ELR (cell line): ENCODE measurements at places on chromosomes 3 and 15.

- no peak for DNase-seq
Measured at GRCh38 chr15:84398763-84399701, 163.5 kb downstream of the GOLGA6L4 start.

DNA sequence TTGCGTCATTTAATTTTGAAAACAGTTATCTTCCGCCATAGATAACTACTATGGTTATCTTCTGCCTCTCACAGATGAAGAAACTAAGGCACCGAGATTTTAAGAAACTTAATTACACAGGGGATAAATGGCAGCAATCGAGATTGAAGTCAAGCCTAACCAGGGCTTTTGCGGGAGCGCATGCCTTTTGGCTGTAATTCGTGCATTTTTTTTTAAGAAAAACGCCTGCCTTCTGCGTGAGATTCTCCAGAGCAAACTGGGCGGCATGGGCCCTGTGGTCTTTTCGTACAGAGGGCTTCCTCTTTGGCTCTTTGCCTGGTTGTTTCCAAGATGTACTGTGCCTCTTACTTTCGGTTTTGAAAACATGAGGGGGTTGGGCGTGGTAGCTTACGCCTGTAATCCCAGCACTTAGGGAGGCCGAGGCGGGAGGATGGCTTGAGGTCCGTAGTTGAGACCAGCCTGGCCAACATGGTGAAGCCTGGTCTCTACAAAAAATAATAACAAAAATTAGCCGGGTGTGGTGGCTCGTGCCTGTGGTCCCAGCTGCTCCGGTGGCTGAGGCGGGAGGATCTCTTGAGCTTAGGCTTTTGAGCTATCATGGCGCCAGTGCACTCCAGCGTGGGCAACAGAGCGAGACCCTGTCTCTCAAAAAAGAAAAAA, 1.2 kb downstream of the B2M start:
- DNase-seq = peak; percentile 90

DNA sequence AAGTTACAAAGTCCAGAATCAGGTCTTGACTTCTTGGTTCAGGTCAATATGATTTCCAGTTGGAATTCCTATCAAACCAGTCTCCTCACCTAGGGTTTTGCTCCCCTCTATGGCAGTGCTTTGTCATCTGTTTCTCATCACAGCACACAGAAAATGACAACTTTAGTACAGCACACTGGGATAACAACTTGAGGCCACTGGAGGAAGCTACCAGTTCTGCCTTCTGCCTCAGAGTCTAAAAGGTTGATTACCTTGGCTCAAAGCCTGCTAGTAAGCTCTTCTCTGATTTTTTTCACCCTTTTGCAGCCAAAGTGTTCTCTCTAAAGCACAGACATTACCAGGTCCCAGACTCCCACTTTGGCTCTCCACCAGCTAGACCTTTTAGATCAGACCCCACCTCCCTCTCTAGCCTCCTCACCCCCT, 24.8 kb upstream of the TRIM59 start:
- peak; percentile 30 for DNase-seq

- DNase-seq = no peak
Measured at GRCh38 chr15:65963911-65964482, 94.7 kb downstream of the RAB11A start.

GRCh38 chr15:83194528-83194927, 13.1 kb downstream of the HDGFL3 start:
- DNase-seq = no peak

DNA sequence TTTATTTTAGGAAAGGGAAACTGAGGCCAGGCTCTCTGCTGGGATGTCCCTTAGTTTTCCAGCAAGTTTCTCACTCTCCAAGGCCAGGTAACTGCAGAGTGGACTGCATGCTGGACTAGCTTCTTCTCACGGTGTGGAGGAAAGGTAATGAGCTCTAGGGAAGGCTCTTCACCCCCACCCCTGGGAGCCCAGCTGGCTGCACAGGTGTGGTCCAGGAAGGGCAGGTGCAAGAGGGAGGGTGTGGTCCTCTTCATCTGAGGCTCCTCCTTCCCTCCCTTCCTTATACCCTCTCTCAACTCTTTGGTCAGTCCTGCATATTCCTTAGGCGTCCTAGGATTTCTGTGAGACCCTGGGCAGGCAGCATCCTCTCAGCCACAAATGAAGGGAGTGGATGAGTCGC, 33.9 kb downstream of the RNU5B-1 start:
- DNase-seq = no peak

- peak; percentile 67 for DNase-seq
Measured at GRCh38 chr3:52245322-52246263, at the start of gene PPM1M. PPM1M (plus strand) TSS chr3:52245759; CDS start chr3:52245825, 66 bp downstream.

DNA sequence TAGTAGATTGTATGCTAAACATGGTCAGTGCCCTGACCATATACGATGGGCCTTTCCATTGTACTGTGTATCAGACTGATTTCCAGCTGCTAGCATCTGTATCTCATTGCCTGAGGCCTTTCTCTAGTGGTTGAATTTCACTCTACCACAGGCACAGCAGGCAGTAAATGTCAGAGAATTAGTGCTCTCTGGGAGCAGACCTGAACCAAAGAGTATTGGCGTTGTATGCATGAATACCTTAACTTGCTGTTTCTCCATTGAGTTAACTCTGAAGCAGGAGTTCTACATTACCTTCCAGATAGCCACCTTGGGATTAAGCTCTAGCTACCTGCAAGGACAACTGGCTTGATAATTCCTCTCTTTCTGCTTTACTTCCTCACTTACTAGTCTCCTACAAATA, 439.2 kb upstream of the EPHA3 start:
- no peak for DNase-seq

DNA sequence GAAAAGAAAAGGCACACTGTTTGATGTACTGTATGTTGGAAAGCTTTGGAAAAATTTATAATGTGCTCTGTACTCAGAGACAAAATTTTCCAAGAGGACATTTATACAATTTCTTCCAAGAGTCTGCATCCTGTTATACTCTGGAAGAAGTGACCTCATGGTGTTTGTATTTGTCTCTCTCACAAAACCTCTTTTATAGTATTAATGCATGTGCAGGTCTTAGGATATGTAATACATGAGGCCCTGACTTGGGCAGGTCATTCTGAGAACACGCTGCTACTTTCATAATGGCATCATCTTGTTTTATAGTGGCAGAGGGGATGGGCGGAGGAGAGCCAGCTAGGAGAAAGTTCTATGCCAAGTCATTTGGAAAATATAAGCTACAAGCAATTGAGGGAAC, 72.0 kb upstream of the P3H2 start:
- peak; percentile 38 for DNase-seq

- no peak for DNase-seq
Measured at GRCh38 chr3:26438981-26439884, 183.3 kb upstream of the LRRC3B start.

- DNase-seq = no peak
Measured at GRCh38 chr3:14980689-14981088, 33.3 kb downstream of the NR2C2 start.

DNA sequence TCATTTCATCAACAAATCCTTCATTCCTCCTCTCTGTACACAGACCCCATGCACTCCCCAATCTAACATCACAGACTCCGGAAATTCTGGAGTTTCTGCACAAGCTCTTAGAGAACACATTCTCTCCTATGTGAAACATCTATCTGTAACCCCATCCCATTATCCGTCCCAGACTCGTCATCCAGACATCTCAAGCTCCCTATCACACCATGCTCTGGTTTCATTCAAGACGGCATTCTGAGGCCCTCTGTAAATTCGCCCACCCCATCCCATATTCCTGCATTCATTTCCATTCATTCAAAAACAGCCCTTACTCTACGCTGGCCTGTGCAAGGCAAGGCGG, 575 bp downstream of the LEO1 start:
- no peak for DNase-seq

- DNase-seq = no peak
Measured at GRCh38 chr15:80055933-80056332, 3.5 kb upstream of the ZFAND6 start.

DNA sequence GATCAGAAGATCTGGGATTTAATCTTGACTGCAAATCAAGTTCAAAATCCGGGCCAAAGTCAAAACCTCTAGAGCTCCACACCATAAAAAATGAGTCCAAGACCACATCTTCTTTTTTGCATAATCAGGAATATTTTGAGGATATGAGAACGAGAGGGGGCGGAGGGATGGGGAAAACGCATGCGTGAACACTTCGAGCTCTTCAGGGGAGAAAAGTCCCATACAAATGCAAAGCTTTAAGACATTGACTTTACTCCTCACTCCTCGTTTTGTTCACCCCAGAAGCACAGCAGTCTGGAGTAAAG, 68.2 kb downstream of the SUMF1 start:
- DNase-seq = no peak

- peak; percentile 15 for DNase-seq
Measured at GRCh38 chr15:68113273-68113672, 59.2 kb downstream of the PIAS1 start.

DNA sequence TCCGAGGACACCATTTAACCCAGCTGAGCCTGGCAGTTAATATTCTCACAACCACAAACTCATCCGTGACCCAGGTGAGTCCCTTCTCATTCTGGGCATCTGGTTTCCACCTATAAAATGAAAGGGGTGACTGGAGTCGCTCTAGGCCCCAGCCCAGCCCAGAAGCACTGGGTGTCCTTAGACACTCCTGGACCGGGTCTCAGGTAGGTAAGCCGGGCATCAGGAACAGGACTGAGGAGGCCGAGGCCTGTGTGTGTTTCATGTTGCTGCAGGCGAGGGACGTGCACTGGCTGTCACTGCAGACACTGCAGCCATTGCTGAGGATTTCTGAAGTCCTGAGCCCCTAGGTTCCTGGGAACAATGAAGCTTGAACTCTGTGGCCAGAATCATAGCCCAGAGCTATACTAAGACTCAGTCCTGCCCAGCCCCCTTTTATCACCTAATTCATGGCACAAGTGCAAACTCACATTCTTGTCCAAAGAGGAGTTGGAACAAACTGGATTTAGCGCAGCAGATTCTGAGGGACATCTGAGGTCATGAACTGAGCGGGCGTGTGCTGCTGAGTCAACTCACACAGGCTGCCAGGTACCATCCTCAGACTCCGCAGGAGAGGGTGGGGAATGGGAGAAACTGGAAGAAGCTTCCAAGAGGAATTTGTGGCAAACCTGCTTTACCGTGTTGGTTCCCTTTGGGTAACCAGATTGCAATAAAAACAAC, 184.9 kb downstream of the FAM43A start:
- DNase-seq = peak; percentile 65

- no peak for DNase-seq
Measured at GRCh38 chr3:94946683-94947082, 883.8 kb downstream of the NSUN3 start.

- DNase-seq = peak; percentile 85
Measured at GRCh38 chr3:188687389-188687788, 484.4 kb upstream of the TPRG1 start.

DNA sequence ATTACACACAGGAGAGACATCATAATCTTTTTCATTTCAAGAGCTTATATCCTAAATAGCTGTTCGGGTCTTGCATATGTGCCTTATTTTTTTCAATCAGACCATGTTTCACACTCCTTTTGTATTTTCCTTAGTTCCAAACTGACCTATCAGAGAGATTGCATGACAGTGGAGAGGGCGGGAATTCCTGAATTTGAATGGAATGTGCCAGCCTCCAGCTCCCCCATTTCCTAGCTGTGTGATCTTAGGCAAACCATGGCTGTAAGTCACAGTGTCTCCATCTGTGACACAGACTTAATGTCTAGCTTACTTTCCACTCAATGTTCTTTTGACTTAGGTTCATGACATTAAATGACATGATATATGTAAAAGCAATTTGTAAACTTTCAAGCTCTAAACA, 62.0 kb upstream of the CSTA start:
- no peak for DNase-seq

DNA sequence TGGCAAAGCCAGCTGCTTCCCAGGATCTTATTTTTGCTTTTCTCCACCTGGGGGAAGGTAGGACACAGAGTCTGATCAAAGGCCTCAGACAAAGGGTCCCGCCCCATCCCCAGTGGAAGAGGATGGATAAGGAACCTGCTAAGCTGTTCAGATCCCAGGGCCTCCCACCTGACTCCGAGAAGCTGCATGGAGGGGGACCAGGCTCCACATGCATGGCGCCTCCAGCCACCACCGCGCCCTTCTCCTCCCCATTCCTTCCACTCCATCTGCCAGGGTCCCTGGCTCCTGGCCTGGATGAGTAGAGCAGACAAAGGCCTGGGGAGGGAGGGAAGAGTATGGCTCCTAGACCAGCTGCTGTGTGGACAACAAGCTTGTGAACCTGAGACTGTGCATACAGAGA, 20.0 kb upstream of the CRABP1 start:
- DNase-seq = no peak

DNA sequence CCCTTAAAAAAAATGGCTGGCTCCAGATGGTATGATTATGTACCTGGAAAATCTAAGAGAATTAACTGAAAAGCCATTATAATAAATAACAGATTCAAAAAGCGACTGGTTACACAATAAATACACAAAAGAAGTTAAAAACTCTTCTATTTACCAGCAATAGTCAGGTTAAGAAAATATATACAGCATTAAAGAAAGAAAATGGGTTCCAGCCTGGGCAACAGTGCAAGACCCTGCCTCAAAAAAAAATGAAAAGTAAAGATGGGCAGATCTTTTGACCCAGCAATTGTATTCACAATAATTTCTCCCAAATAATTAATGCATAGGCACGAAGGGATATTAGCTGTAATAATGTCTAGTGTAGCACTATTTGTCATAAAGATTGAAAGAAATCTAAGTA, 8.7 kb downstream of the TBC1D5 start:
- no peak for DNase-seq

GRCh38 chr3:31880482-31881078, 100.5 kb downstream of the OSBPL10 start:
- no peak for DNase-seq

DNA sequence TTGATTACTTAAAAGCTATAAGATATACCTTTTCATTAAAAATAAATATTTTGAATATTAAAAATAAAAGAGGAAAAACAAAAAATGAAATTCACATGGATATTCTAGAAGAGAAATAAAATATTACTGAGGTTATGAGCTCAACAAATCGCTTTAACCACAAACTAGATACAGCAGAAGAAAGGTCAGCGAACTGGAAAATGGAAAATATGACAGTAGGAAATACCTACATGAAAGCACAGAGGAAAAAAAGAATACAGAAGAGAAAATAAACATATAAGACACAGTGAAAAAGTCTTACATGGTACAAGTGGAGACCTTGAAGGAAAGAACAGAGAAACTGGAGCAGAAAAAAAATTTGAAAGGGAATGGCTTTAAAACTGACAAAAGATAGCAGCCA, 33.2 kb downstream of the SCAPER start:
- DNase-seq = no peak

- DNase-seq = peak; percentile 47
Measured at GRCh38 chr15:48143856-48144255, 23.1 kb downstream of the SLC24A5 start.

DNA sequence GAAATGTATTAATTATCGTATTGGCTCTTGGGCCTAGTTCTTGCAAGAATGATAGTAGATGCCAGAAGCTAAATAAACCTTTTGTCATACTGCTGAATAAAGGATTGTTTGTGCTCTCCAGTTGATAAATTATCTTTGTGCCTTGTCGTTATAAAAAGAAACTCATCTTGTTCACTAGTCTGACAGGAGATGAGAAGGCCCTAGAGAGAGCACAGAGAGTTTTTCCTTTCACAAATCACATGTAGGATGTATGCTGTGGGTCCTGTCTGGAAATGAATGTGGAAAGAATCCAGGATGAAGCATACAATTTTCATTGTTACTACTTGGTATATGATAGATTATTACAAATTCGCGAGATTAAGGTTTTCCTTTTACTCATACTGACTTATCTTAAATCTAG, 113.0 kb downstream of the NLGN1 start:
- no peak for DNase-seq

GRCh38 chr3:47473391-47473790, 2.4 kb downstream of the SCAP start:
- DNase-seq = no peak
